ENCODE measurements at places on chromosomes 6 and 20. TPM values are rescaled to one million over a fixed set of nuclear protein-coding genes. Genes with fewer than 3 reads are reported as not detected.

The TUBB2B gene
- 2.9 TPM for total RNA-seq

The ITPR3 gene
- total RNA-seq: 13.4 TPM

The TFAP2C gene
- total RNA-seq: 0.08 TPM

The MAK gene
- not detected for total RNA-seq

The HLA-DRB5 gene
- total RNA-seq: not detected

The ACTL10 gene
- 2.5 TPM for total RNA-seq

The TRERF1 gene
- 12.0 TPM for total RNA-seq

The CHRNA4 gene
- not detected for total RNA-seq

The HCK gene
- total RNA-seq: not detected

The PAX1 gene
- total RNA-seq: not detected
